ENCODE measurements at places on chromosomes 7 and 10. TPM values are rescaled to one million over a fixed set of nuclear protein-coding genes. Genes with fewer than 3 reads are reported as not detected.

DNA sequence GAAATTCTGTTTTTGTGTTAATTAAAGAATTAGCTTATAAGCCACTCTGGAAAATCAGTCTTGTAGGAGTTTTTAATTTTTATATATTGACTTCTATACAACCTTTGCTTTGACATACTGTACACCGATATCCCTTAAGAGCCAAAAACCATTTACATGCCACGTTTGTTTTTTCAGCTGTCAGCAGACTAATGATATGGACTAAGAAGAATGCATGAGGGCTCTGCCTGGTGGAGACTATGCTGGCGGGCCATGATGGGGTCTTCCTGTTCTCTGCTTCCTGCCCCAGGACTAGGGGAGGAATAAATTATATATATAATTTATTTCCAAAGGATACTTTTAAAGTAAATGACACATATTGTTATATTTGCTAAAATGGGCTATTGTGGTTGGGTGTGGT lies 96.3 kb downstream of the CDK14 start:
- no peaks in the 10 kb centered on the region for H3K36me3 ChIP-seq
- no peak for DNase-seq
- no peaks in the 10 kb centered on the region for H3K4me1 ChIP-seq
- no peak overlapping the region for H3K4me3 ChIP-seq
- no peak overlapping the region for H3K27ac ChIP-seq
- no peaks in the 10 kb centered on the region for H3K27me3 ChIP-seq

DNA sequence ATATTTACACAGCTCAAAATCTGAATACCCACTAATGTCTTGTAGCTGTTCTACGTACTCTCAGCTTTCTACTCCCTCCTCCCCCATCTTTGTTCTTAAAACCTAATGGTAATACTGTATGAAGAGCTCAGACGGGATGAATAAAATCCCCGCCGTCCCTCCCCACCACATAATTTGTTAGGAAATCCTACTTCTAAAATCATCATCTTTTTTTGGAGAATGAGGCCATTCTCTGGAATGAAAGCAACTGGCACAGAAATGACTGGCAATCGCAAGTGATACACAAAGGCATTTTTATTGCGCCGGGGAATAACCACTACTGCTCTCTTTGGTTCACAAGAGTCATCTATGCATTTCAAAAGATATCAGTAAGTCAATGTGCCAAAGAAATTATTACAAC lies 27.3 kb downstream of the SLC35B4 start:
- H3K36me3 ChIP-seq = no peaks in the 10 kb centered on the region
- no peak overlapping the region for H3K4me3 ChIP-seq
- H3K27me3 ChIP-seq = 0 out of 2 replicates have a peak, but pooled peaks cover 1% of the 10 kb centered on the region
- DNase-seq = no peak
- no peaks in the 10 kb centered on the region for H3K4me1 ChIP-seq
- H3K27ac ChIP-seq = no peak overlapping the region

DNA sequence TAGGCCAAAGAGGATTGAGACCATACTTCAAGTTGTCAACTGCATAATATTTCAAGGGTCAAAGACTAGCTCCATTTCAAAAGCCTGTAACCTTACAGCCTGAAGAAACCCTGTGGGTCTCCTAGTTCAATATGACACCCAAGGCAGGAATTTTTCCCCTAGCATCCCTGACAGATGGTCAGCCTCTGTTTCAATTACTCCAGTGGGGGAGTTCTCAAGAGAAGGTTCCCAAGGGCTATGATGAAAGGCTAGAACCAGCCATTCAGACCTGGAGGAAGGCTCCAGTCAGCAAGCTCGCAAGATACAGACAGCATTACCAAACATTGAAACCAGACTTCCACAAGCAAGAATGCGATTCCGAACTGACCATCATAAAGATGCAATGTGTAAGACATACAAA lies 1.6 kb downstream of the HTR7 start:
- no peaks in the 10 kb centered on the region for H3K36me3 ChIP-seq
- no peak for DNase-seq
- H3K27me3 ChIP-seq = no peaks in the 10 kb centered on the region
- no peak overlapping the region for H3K27ac ChIP-seq
- peaks cover 16% of the 10 kb centered on the region for H3K4me1 ChIP-seq

DNA sequence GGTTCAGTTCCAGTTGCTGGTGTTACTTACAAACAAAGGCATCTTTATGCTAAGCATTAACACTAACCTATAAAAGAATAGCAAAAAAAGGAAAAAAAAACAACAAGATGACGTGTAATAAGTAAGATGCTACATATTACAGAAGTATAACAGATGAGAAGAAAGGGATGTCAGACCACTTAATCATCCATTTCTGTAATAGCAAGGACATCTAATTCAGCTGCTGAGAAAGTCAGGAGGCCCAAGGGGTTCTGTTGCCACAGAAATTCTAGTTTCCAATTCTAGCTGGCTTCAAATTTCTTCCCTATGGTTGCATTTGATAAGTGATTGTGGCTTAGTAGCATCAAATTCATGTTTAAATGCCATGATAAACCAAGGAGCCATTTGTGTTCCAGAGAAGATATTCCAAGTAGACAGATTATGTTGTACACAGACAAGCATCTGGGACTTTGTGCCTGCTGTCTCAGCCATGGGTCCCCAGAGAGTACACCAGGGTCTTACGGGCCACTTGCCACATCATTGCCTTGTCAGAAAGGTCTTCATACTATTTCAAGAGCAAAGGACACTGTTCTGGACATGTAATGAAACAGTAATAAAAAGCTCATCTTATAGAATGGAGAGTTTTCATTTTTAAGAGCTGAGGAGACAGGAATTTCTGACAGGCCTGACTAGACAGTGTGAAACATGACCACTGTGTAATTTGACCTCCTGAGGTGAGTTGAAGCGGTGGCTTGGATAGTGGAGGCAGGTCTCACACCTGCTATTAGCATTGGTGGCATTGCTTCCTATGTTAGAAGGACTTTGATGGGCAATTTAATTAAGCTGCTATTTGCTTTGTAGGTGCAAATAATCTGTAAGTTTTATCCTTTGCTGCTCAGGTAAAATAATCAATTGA lies 4.2 kb upstream of the ASB4 start:
- H3K27ac ChIP-seq = no peak overlapping the region
- H3K36me3 ChIP-seq = no peaks in the 10 kb centered on the region
- no peak overlapping the region for H3K4me3 ChIP-seq
- H3K4me1 ChIP-seq = no peaks in the 10 kb centered on the region

The TMEM72 gene
- not detected for total RNA-seq

The SLC12A9 gene
- total RNA-seq = 36.7 TPM

The FBXL13 gene
- 19.4 TPM for total RNA-seq
